ENCODE measurements at places on chromosomes 3 and 15.
A peak's percentile ranks its signal among the peaks of the same experiment; 100 is the strongest.

- no peak for DNase-seq
Observed at GRCh38 chr3:146072061-146072460, 88.9 kb downstream of the PLOD2 start.

GRCh38 chr3:28726840-28727239, 378.2 kb upstream of the AZI2 start:
- DNase-seq, result peak; percentile 20

DNA sequence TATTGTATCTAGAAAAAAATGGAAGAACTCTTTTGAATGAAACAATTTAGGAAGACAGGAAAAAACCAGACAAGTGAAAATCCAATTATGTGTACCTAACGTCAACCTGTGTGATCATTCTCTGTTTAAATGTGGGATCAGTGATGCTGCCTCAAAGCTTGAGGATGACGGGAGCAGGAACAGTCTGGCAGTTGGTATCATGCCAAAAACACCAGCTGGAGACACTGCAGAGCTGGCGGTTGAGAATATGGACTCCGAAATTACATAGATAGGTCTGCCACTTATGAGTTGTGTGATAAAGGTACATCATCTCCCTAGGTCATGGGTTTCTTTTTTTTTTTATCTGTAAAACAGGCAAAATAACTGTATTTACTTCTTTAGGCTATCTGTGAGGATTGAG, 480.5 kb downstream of the CNTN4 start:
- DNase-seq, result no peak

DNA sequence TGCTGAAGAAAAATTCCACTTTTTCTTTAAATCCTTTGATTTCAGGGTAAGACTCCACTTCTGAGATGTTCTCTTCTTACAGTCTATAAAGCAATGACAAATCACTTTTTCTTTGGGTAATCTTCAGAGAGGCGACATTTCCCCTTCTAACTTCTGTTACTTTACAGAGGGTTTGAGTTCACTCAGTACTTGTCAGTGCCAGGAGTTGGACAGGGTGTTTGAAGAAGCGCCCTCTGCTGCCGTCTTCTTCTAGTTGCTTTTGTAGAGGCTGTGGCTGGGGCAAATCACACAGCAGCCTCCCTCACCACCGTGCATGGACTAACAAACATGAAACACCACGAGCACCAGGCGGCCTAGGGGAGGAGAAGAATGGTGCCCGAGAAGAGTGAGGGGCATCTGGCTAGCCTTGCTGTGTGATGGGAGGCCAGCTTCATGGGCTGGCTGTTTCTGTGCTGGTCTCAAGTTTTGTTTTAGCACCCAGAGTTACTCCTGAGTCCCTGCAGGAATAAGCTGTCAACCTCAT, at the start of gene CD80:
Gene CD80 (minus strand): TSS at position 174 of the 523 bp plus-strand sequence. CDS start 1,886 bp downstream, outside the sequence.
- DNase-seq, result peak; percentile 58

DNA sequence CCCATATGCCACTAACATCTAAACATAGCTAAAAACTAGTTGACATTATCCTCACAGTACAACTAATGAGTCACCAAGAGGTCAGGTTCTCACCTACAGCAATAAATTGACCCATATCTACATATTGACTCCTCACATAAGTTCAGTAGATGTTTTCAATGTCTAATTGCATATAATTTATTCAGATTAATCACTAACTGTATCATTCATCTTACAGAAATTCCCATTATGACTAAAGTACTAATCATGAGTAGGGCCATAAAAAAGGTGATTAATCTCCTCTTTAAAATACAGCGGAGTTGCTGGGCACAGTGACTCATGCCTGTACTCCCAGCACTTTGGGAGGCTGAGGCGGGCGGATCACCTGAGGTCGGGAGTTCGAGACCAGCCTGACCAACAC, 82.4 kb upstream of the ST3GAL6 start:
- DNase-seq, result no peak

DNA sequence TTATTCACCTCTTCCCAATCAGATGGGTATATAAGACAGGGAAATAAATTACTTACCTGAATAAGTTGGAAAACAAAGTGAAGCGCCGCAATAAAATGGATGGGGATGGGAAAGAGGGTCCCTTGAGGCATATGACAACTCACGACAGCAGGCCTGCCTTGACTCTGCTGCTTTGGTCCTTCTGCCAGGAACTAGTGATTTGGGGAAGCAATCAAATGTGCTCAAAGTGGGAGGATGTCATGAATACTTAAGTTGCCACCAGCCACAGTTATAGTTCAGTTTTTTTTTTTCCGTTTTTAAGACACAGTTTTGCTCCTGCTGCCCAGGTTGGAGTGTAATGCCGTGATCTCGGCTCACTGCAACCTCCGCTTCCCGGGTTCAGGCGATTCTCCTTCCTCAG, 4.6 kb downstream of the PARL start:
- no peak for DNase-seq

DNA sequence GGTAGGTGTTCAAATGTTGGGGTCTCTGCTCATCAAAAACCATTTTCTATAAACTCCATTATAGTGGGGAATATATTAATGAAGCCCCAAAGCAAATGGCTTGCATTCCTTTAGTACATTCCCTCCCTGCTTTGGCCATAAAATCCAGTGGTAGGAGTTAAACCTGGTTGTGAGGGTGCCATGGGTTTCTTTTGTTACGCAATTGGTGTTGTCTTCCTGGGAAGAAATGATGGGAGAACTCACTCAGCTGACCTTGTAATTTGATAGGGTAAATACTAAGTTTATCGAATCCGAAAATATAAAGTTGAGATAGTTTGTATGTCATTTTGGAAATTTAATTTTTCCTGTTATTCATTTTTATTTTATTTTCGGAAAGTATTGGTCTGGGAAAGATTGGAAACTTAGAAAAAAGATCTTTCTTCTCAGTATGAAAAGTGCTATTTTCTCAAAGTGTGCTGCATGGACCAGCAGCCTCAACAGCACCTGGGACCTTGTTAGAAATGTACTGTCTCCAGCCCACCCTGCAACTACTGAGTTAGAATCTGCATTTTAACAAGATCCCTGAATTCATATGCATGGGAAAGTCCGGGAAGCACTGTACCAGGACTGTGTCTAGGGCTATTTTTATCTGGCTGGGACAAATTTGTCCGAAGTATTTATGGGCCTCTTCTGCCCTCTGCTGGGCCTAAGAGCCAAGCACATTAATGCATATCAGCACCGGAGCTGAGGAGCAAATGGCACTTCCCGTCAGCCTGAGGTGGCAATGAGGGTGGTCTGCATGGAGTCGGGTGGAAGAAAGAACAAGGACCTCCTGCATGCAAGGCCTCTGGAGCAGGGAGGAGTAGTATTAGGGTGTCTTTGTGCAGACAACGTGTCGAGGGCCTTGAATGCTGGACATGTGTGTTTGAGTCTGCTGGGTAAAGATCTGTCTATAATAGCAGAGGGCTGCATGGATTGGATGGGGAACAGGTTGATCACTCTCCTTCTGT, 54.7 kb downstream of the FAM81A start:
- peak; percentile 48 for DNase-seq

DNA sequence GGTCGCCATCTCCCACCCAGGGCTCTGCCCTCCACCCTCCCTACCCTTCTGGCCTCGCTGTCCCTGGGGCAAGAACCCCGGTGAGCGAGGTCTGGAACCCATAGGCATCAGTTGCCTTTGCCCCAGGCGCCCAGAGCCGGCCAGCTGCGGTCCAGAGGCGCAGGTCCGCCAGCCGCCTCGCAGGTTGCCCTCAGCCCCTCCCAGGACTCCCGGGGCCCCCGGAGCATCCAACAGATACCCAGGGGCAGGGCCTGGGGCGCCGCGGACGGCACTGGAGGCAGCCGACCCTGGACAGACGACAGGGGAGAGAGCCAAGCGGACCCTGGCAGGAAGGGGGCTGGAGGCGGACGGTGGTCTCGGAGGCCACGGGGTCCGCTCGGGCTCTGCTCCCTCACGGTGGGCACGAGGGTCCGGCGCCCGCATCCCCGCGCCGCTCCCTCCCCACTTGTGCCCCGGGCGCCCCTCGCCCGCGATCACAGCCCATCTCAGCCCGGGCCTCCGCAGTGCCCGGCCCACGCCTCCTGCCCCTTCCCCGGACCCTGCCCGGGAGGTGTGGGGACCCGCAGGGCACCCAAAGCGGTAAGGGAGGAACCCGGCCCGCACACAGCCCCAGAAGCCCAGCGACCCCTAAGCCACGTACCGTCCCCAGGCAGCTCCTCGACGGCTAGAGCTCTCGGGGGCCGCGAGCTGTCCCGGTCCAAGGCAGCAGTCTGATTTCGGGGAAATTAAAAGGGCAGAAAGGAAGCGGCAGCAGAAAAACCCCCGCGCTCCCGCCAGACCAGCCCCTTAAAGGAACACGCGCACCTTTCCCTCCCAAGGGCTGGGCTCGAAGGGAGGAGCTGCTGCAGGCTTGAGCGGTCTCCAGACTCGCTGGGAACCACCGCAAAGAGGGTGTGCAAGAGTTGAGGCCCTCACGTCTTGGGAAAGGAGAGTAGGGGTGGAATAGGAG, at the start of gene HAPLN3:
Gene HAPLN3 (minus strand): TSS at position 726 of the 949 bp plus-strand sequence. CDS start 8,246 bp downstream, outside the sequence.
- DNase-seq, result peak; percentile 78

DNA sequence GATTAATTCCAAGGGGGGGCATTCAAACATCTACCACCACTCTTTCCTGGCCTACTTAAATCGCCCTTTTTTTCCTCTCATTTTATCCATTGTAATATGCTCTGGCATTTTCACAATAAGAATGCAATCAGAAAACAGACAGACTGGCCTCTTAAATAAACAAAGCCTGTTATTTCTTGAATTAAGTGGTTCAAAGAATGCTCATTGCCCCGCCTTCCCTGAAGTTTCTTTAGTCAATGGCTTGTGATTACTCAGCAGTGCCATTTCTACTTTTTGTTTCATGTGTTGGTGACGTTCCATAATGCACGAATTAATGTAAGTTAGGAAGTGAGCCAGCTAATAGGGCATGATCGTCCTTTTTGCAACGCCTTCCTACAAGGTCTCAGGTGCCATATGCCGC, 68.0 kb downstream of the FBN1 start:
- no peak for DNase-seq

DNA sequence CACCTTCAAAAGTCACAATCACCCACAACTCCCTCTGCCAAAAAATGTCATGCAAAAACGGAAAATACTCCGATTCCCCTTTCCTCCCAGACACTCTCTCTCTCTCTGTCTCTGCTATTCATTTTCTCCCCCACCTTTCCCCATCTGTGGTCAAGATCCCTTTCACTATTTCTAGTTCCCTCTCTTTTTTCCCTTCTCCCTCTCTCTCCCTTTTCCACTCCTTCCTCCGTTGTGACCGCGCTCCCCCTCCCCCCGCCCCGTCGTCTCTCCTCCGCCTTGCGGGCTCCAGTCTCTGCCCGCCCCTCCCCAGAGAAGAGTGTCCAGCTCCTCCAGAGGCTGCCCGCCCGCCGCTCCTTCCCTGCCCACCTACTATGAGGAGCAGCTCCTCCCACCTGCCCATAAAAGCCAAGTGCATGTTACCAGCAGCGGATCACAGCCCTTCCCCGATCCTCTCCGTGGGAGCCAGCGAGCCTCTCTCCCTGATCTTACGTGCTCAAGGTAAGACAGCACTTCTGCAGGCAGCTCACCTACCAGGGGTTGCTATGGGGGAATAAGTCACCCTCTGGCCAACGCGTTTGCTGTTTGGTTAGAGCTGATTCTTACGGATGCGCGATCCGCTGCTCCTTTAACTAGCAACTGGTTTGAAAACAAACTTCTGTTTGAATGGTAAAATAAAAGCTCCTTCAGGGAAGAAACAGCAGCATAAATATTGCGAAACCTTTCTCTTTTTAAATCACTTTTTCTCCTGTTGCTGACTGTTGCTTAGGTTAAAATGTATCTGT, at the start of gene COL8A1:
Gene COL8A1 (plus strand): TSS at position 428 of the 782 bp plus-strand sequence. CDS start 152,089 bp downstream, outside the sequence.
- no peak for DNase-seq

DNA sequence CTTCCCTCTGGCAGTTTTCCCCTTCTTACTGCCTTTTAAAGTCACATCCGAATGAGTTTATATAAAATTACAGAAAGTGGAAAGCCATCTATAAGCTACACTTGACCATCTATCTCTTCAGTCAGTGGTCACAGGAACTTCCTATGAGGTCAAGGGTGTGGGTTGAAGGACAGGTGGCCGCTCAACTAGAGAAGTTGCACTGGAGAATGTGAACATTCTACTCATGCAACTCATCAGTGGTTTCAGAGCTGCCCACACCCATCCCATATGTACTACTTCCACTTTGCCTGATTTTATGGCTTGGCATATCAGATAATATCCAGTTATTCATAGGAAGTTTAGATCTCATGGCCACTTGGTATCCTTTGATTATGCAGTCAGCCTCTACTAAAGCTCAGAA, 57.4 kb upstream of the TMEM158 start:
- DNase-seq, result no peak

DNA sequence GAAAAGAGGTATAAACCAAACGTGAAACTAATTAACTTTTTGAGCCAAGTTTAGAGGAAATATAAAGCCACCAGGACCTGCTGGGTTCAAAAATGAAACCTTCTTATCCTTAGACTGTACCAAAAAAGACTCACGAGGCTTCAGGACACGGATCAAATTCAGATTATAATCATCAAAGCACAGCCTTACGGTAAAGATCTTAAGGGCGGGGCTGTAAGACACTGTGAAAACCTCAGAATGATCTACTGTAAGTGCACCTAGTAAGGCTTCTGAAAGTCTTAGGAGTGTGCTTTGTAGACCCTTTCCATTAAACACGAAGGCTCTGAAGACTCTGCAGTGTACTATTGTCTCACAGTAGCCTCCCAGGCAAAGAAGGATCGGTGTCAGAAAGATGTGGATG, 26.8 kb downstream of the TARS3 start:
- no peak for DNase-seq

GRCh38 chr3:125431912-125432790, 57.0 kb upstream of the ZNF148 start:
- no peak for DNase-seq
